ENCODE measurements at places on chromosomes 16 and 17.

GRCh38 chr17:50129353-50129727, 620 bp downstream of the SAMD14 start:
- DNase-seq, result no peak

- DNase-seq, result no peak
Observed at GRCh38 chr16:68629351-68629910, 15.7 kb upstream of the CDH3 start.

DNA sequence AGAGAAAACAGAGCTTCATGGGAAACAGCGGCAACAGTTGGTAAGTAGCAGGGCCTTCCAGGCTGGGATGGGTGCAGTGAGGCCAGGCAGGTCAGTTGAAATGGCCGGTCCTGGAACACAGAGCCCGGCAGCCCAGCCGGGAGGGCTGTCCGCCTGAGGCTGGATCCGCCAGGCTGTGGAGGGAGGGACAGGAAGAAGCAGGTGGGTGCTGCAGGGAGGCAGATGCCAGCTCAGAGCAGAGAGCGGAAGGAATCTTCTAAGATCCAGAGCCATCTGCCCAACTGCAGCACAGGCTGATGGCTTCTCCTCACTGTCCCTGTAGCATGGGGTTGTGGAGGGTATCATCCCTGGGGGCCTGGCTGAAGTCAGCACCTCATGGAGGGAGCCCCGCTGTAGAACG, 599 bp downstream of the RNF112 start:
- DNase-seq, result no peak

GRCh38 chr17:40361925-40362695, 2.4 kb downstream of the GJD3 start:
- DNase-seq, result no peak

DNA sequence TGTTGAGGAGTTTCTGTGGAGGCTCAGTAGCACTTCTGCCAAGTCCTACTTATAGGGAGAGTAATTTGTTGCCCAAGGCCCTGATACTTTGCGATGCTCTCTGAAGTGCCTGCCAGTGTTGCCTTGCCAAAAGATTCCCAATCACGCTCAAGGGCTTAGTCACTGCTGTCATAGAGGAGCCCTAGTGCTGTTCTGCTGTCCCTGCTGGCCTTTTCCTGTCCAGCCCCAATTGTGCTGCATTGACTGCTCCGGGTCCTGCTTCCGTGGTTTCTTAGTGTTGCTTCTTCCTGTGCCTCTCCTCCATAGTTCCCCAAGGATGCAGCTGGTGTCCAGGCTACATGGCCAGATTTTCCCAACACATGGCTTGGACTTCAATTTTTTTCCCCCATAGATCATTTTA, 13.9 kb downstream of the NUP93 start:
- DNase-seq, result no peak

DNA sequence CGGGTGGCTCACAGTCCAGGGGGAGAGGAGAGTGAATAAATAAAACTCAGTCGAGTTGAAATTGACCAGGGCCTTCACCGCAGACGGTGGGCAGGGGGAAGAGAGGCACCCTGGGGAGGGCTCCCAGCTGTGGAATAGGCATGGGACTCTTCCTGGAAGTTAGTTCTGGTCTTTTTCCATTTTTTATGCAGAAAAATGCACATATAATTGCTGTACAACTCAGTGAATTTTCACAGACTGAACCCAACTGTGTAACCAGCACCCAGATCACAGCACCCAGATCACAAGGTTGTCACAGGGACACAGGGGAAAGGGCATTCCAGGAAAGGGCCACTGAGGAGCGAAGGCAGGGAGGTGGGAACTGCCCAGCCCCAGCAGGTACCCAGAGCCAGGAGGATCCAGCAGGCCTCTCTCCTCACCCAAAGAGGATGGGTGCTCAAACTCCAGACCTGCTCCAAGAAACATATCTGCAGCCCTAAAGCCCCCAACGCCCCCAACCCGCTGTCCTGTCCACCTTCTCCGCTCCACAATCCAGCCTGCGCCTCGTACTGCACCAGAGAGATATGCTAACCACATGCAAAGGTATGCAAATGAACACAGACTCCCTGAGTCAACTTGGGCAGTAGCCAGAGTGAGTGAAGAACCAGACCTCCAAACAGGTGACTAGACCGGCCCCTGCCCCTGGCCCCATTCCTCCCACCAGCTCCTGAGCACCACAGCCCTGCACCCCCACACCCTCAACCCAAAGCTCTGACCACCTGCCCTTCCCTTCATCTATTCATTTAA, 29.1 kb upstream of the EIF1 start:
- no peak for DNase-seq

DNA sequence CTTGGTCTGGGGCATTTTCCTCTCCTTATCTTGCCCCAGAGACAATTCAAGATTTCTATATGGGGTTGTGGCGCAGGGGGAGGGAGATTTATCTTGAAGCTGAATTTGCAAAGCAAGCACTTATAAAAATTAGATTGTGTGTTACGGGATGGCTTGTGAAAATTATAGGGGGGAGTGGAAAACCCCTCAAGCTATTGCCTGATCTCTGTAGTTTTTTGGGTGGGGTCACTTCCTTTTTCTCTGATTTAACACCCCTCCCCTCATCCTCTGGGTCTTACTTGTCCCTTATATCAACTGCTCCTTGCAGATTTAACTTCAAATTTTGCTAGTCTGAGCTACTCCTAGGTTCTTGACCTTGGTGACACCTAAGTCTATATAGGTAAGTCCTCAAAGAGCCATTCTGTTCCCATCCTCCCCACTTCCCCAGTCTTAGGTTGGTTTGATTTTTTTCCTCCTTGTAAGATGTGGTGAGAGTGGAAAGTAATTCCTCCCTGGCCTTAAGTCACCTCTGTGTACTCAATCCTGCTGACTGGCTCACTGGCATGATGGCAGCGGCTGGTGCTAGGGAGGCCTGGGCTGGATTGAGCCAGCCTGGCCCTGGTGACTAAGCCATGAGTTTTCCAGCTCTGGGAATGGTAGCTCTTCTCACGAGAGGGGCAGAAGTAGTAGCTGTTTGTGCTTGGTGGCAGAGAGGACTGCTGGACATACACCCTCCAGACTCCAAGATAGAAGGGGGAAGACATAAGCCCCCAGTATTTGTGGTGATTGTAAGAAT, 2.3 kb downstream of the ARL4D start:
- no peak for DNase-seq

DNA sequence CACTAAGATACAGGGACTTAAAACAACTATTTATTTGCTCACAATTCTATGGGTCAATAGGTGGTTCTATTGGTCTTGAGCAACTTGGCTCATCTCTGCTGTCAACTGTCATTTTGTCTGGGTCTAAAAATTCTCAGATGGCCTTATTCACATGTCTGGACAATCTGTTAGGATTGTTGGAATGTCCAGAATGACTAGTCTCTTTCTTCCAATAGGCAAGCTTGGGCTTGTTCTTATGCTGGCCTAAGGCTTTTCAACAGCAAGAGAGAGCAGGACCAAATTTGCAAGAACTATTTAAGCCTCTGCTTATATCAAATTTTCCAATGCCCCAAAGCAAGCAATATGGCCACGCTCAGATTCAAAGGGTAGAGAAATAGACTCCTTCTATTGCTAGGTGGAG, 240.9 kb downstream of the KIF2B start:
- no peak for DNase-seq

- DNase-seq, result no peak
Observed at GRCh38 chr17:29909236-29910003, 20.6 kb downstream of the SSH2 start.

- DNase-seq, result no peak
Observed at GRCh38 chr17:71024172-71024571, 854.8 kb downstream of the KCNJ2 start.

DNA sequence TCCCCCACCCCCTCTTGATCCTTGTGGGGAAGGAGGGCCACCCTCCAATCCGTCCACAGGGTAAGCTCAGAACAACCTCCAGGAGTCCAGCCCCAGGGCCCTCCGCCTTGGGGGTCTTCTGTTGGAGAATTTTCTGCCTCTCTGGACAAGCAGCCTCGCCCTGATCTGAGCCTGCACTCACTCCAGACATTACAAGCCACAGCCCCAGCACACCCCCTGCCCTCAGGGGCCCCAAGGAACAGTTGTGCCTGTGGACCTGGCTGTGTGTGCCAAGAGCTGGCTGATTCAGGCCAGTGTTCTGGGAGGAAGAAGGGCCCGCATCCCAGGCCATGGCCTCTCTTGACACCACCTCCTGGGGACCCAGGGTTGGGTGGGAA, 477 bp upstream of the ARHGAP27 start:
- no peak for DNase-seq

- no peak for DNase-seq
Observed at GRCh38 chr17:38733982-38734973, 4.1 kb downstream of the CISD3 start.

DNA sequence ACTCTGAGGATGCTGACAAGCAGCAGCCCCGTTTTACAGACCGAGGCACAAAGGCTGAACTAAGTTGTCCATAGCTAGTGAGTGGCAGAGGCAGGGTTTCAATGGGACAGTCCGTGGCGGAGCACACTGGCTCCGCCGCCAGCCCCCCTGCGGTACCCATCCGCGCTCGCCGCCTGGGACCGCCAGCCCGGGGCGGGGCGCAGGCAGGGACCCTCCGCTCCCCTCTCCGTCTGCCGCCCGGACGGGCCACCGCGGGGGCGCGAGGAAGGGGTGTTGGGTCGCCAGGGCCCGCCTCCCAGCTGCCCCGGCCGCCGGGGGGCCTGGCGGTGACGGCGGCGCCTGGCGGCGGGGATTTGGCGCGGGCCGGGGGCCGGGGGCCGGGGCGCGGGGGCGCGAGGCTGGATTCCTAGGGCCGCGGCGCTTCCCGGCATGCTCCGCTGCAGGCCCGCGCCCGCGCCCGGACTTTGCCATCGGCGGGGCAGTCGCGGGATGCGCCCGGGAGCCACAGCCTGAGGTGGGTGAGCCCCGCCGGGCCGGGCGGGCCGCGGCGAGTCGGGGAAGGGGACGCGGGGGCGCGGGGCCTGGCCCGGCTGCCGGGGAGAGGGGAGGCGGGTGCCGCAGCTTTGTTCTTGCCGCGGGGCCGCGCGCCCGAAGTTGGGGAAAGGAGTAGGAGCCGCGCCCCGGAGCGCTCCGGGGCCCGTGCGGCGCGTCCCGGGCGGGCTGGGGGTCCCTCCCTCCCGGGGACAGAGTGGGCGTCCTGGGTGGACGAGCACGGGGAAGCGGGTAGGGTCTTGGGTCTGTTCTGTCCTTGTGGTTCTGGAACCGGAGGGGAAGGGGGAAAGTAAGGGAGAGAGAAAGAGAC, at the start of gene TMEM98:
Gene TMEM98, plus strand, starts transcription at position 430 of the 862 bp plus-strand sequence. CDS start 3,376 bp downstream, outside the sequence.
- peak; percentile 80 for DNase-seq

GRCh38 chr16:57935904-57936303, 35.0 kb downstream of the CNGB1 start:
- no peak for DNase-seq

DNA sequence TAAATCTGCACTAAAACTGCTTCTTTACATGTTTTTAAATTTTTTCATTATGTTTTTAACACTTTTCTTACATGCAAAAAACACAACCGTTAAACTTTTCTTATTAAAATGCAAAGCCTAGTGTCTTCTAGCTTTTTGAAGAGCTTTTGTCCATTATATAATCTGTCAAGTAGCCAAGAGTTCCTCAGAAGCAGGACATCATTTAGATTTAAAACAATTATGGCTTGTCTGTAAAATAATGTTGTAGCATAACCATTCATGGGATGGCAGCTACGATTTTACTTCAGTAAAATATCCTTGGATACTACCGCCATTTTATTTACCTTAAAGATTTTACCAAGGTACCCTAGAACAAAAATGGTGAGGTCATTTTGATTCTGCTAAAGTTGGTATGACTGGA, 2.8 kb downstream of the OMG start:
- DNase-seq, result no peak

- peak; percentile 43 for DNase-seq
Observed at GRCh38 chr17:3529817-3530741, 27.5 kb downstream of the TRPV3 start.

- no peak for DNase-seq
Observed at GRCh38 chr17:74274060-74274708, at the start of gene DNAI2. DNAI2 (plus strand) TSS chr17:74274234; CDS start chr17:74281818, 7,584 bp downstream.

- DNase-seq, result no peak
Observed at GRCh38 chr16:79647586-79647985, 47.0 kb upstream of the MAF start.

- DNase-seq, result no peak
Observed at GRCh38 chr16:72110662-72111615, 17.3 kb downstream of the DHX38 start.

DNA sequence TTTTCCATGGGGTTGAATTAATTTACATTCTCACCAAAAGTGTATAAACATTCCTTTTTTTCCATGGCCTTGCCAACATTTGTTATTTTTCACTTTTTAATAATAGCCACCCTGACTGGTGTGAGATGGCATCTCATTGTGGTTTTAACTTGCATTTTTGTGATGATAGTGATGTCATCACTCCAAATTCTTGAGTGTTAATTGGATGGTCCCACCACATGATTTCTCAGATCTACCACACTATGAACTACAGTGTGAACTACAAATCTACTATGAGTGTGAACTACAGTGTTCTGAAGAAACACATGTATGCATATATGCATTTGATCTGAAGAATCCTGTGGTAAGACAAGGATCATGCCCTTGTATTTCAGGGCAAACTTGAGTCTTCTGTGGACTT, 340.1 kb downstream of the ABCC12 start:
- DNase-seq, result no peak

DNA sequence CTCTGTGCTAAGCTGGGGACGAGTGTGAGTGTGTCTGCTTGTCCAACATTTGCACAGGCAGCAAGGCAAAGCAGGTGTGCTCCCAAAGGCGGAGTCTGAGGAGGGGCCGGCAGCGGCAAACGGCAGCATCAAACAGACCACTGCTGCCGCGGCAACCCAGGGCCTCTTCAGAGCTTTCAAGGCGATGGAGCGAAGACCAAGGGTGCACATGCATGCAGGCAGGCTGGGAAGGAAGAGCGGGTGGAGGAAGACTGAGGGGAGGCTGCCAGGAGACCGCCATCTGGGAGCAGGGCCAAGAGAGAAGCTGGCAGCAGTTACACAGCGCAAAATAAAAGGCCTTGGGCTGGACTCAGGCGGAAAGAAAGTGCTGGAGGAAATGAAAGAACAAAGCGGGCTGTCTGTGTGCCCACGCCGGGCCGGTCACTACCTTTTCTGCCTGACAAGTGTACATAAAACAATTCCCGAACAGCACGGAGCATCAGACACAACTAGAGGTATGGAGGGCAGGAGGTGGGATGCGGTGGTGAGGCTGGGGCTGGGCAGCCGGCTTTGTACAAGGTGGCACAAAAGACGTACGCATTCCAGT, 8.5 kb downstream of the TIMM22 start:
- no peak for DNase-seq

DNA sequence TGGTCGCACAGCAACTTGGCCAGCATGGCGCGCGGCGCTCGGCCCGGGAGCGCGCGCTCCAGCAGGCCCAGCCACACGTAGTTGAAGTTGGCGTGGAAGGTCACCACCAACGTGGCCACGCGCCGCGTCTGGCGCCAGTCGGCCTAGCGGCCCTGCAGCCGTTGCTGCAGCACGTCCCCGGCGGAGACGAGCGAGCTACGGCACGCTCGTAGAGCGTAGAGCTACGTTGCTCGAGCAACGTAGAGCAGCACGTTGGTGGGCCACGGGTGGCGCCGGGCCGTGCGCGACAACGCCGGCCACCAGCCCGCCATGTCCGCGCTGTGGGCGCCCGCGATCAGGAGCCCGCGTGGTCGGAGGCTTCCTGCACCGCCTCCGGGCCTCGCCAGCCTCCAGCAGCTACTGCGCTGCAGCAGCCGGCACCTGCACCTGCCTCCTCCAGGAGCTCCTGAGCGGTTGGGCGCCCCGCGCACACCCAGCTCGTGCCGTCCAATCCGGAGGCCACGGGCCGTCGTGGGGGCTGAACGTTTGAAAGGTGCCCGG, 13.4 kb upstream of the SULT1A1 start:
- DNase-seq, result no peak

Data from substantia nigra (tissue), 51 donors.